H1 (cell line): ENCODE measurements at places on chromosomes 7 and 10. TPM values are rescaled to one million over a fixed set of nuclear protein-coding genes. Genes with fewer than 3 reads are reported as not detected.

The TCF7L2 gene
- total RNA-seq = 63.7 and 67.3 TPM in 2 replicates

DNA sequence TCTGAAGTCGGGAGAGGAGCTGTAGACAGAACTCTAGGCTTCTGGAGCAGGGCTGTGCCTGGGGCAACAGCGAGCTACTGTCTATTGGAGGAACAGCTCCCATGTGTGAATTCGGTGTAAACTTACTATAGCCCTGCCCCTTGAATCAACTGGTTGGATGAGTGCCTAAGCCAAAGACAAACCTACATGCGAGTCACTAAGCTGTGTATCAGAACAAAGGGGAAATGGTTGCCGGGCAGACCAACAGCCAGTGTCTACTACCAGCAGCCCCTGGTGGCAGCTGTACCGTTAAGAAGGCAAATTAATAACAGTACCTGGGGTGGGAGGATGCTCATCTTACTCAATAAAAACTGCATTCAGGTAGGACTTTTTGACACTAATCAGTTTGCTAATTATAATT lies 343.6 kb downstream of the ACTR3B start:
- no peaks in the 10 kb centered on the region for H3K4me1 ChIP-seq
- H3K4me3 ChIP-seq = no peak overlapping the region
- no peaks in the 10 kb centered on the region for H3K36me3 ChIP-seq
- no peak overlapping the region for H3K27ac ChIP-seq
- no peaks in the 10 kb centered on the region for H3K27me3 ChIP-seq

DNA sequence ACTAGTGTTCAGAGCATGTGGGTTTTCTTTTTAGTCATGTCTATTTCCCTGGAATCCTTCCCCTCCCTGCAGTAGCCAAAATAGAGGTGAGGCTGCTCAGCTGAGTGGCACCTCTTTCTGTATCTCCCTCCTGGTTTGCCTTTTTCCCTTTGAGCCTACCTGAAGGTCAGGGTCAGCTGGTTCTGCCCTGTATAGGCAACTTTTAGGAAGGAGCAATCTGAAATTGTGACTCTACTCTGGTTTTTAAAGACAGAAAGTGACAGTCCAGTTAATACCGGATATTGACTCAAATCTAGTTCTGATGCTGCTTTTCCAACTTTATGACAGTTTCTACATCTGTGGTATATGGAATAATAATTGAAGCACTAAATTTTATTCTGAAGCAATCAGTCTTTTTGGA lies 26.0 kb downstream of the CCM2 start:
- DNase-seq = no peak
- no peaks in the 10 kb centered on the region for H3K4me1 ChIP-seq
- H3K36me3 ChIP-seq = no peaks in the 10 kb centered on the region
- no peak overlapping the region for H3K27ac ChIP-seq

GRCh38 chr10:71390461-71390835 lies 6.3 kb upstream of the CDH23 start:
- no peak for DNase-seq
- no peaks in the 10 kb centered on the region for H3K4me1 ChIP-seq
- H3K4me3 ChIP-seq = no peak overlapping the region
- no peak overlapping the region for H3K27ac ChIP-seq
- H3K27me3 ChIP-seq = peaks cover 6% of the 10 kb centered on the region; the same call in 1 of the 2 replicates

GRCh38 chr7:72313906-72314305 lies 98.2 kb downstream of the CALN1 start:
- H3K27ac ChIP-seq = no peak overlapping the region
- DNase-seq = no peak
- H3K36me3 ChIP-seq = no peaks in the 10 kb centered on the region
- no peaks in the 10 kb centered on the region for H3K27me3 ChIP-seq
- H3K4me3 ChIP-seq = no peak overlapping the region

GRCh38 chr7:136251826-136252225 lies 274.7 kb upstream of the MTPN start:
- no peak for DNase-seq
- H3K4me1 ChIP-seq = no peaks in the 10 kb centered on the region

DNA sequence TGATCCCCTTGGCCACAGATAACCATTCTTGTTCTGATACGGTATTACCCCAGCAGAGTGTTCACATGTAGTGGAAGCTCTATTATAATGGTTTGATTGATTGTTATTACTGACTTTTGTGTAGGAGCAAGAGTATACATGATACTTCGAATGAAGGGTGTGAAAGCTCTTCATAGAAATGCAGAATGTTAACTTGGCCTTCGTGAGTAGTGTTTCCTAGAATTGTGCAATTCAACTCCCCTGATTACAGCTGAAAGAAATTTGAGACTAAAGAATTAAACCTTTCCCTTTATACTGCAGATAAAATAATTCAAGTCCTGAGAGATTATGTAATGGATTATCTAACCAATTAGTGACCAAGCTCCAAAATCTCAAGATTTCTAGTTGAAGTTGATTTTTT lies 38.2 kb downstream of the MKLN1 start:
- H3K27me3 ChIP-seq = no peaks in the 10 kb centered on the region
- H3K4me1 ChIP-seq = peaks cover 9% of the 10 kb centered on the region
- DNase-seq = no peak
- H3K27ac ChIP-seq = no peak overlapping the region
- no peak overlapping the region for H3K4me3 ChIP-seq

- peaks cover 20% of the 10 kb centered on the region for H3K4me1 ChIP-seq
- H3K36me3 ChIP-seq = no peaks in the 10 kb centered on the region
- DNase-seq = no peak
- no peak overlapping the region for H3K27ac ChIP-seq
- H3K4me3 ChIP-seq = no peak overlapping the region
- H3K27me3 ChIP-seq = no peaks in the 10 kb centered on the region
These were observed 56.5 kb downstream of the COL13A1 start for GRCh38 chr10:69858201-69858600.

DNA sequence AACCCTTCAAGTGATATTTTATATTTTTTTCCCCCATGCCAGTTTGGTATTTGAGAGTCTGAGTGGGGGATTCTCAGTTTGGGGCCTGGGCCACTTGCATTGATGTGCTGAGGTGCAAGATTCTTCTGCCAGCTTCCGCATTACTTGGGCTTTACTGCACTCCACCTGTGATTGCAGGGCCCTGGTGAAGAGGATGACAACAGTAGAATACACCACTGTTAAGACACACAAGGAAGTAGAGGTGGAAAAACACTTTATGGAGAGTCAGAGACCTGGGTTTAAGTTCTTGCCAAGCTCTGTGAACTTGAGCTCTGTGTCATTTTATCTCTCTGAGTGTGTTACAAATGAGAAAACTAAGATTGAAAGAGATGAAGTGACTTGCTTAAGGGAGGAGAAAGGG lies 209.4 kb downstream of the LRMDA start:
- no peak overlapping the region for H3K4me3 ChIP-seq
- no peak for DNase-seq
- no peaks in the 10 kb centered on the region for H3K27me3 ChIP-seq
- no peaks in the 10 kb centered on the region for H3K4me1 ChIP-seq
- H3K27ac ChIP-seq = no peak overlapping the region
- no peaks in the 10 kb centered on the region for H3K36me3 ChIP-seq

- no peak overlapping the region for H3K27ac ChIP-seq
- H3K4me1 ChIP-seq = peaks cover 7% of the 10 kb centered on the region
- H3K36me3 ChIP-seq = peaks cover 30% of the 10 kb centered on the region
These were observed 27.5 kb downstream of the CDCA7L start for GRCh38 chr7:21918216-21918615.

- no peak overlapping the region for H3K4me3 ChIP-seq
- H3K36me3 ChIP-seq = no peaks in the 10 kb centered on the region
- no peaks in the 10 kb centered on the region for H3K4me1 ChIP-seq
- no peak overlapping the region for H3K27ac ChIP-seq
- H3K27me3 ChIP-seq = no peaks in the 10 kb centered on the region
- DNase-seq = no peak
These were observed 102.0 kb downstream of the SEMA3C start for GRCh38 chr7:80816806-80817205.

The ANKRD1 gene
- not detected in 2 replicates for total RNA-seq

GRCh38 chr7:155315977-155316376 lies 18.3 kb downstream of the INSIG1 start:
- no peaks in the 10 kb centered on the region for H3K4me1 ChIP-seq
- no peak overlapping the region for H3K27ac ChIP-seq
- no peak for DNase-seq
- H3K36me3 ChIP-seq = no peaks in the 10 kb centered on the region
- no peak overlapping the region for H3K4me3 ChIP-seq

DNA sequence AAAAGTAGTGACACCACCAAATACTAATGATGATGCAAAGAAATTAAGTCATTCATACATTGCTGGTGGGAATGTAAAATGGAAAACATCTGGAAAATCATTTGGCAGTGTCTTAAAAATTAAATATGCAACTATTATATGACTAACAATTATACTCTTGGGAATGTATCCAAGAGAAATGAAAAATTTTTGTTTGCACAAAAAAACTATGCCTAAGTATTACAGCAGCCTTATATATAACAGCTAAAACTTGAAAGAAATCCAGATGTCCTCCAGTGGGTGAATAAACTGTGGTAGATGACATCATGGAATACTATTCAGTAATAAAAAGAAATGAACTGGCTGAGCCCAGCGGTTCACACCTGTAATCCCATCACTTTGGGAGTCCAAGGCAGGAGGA lies 132.0 kb downstream of the NEBL start:
- H3K27me3 ChIP-seq = no peaks in the 10 kb centered on the region
- DNase-seq = no peak
- no peak overlapping the region for H3K4me3 ChIP-seq
- no peaks in the 10 kb centered on the region for H3K4me1 ChIP-seq

- H3K4me1 ChIP-seq = no peaks in the 10 kb centered on the region
- DNase-seq = no peak
- no peaks in the 10 kb centered on the region for H3K27me3 ChIP-seq
- no peak overlapping the region for H3K27ac ChIP-seq
- no peak overlapping the region for H3K4me3 ChIP-seq
These were observed 4.2 kb downstream of the CLDN12 start for GRCh38 chr7:90407484-90407821.

GRCh38 chr10:106506526-106507283 lies 657.8 kb downstream of the SORCS1 start:
- no peak overlapping the region for H3K27ac ChIP-seq
- H3K36me3 ChIP-seq = no peaks in the 10 kb centered on the region
- DNase-seq = no peak
- no peaks in the 10 kb centered on the region for H3K4me1 ChIP-seq

- H3K4me1 ChIP-seq = no peaks in the 10 kb centered on the region
- DNase-seq = no peak
- no peaks in the 10 kb centered on the region for H3K27me3 ChIP-seq
- H3K36me3 ChIP-seq = no peaks in the 10 kb centered on the region
These were observed 119.2 kb downstream of the SFMBT2 start for GRCh38 chr10:7291487-7292270.

DNA sequence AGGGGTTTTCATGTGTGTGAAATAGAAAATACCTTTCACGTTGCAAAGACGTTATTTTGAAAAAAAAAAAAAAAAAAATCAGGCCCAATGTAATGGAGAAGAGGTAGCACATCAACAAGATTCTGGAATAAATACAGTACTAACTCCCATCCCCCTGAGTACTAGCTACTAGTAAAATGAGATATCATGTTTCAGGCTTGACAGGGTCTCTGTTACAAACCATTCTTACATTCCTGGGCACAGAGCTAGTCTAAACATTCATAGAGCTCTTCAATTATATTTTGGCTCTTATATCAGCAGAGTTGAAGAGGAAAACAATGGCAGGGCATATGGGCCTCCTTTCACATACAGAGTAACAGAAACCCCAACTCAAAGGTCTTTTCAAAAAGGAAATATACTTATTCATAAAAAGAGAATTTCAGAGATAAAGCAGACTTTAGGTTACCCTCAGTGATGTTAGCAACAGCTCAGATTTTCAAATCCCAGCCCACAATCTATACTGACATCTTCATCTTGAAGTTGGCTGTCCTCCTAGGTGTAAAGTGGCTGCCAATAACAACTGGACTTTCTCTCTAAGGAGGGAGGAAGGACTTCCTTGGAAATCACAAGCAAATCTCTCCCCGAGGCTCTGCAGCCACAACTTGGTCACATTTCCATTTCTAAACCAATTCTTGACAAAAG lies 18.6 kb downstream of the C7orf33 start:
- H3K27me3 ChIP-seq = no peaks in the 10 kb centered on the region
- no peaks in the 10 kb centered on the region for H3K36me3 ChIP-seq
- peaks cover 15% of the 10 kb centered on the region for H3K4me1 ChIP-seq

The SSC4D gene
- 10.8 and 11.8 TPM in 2 replicates for total RNA-seq

The SP4 gene
- total RNA-seq = 24.0 and 24.8 TPM in 2 replicates

GRCh38 chr7:9017286-9017685 lies 583.9 kb downstream of the NXPH1 start:
- no peak for DNase-seq
- no peak overlapping the region for H3K27ac ChIP-seq
- H3K4me1 ChIP-seq = no peaks in the 10 kb centered on the region
- H3K27me3 ChIP-seq = no peaks in the 10 kb centered on the region
- no peak overlapping the region for H3K4me3 ChIP-seq

- H3K4me1 ChIP-seq = no peaks in the 10 kb centered on the region
- no peak overlapping the region for H3K27ac ChIP-seq
- DNase-seq = peak; percentile 16
- H3K27me3 ChIP-seq = no peaks in the 10 kb centered on the region
- H3K36me3 ChIP-seq = no peaks in the 10 kb centered on the region
These were observed 111.3 kb upstream of the CHST15 start for GRCh38 chr10:124204726-124205125.

DNA sequence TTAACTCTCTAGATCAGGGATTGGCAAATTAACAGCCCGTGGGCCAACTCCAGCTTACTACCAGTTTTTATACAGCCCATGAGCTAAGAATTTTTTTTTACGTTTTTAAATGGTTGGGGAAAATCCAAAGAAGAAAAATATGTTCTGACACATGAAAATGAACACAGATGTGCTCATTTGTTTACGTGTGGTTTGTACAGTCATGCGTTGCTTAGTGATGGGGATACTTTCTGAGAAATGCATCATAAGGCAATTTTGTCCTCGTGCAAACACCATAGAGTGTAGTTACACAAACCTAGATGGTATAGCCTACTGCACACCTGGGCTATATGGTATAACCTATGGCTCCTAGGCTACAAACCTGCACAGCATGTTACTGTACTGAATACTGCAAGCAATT lies 8.3 kb upstream of the SMKR1 start:
- H3K27me3 ChIP-seq = no peaks in the 10 kb centered on the region
- H3K27ac ChIP-seq = no peak overlapping the region
- H3K4me1 ChIP-seq = no peaks in the 10 kb centered on the region
- DNase-seq = no peak
- no peak overlapping the region for H3K4me3 ChIP-seq
- no peaks in the 10 kb centered on the region for H3K36me3 ChIP-seq

- no peak for DNase-seq
- no peak overlapping the region for H3K27ac ChIP-seq
- no peak overlapping the region for H3K4me3 ChIP-seq
- peaks cover 4% of the 10 kb centered on the region for H3K4me1 ChIP-seq
These were observed 84.7 kb downstream of the AUTS2 start for GRCh38 chr7:69683002-69683401.

The ICA1 gene
- 36.9 and 37.1 TPM in 2 replicates for total RNA-seq

The SH2D4B gene
- total RNA-seq = 0.10 and 0.13 TPM in 2 replicates
